ENCODE measurements at places on chromosomes 6 and 20.

DNA sequence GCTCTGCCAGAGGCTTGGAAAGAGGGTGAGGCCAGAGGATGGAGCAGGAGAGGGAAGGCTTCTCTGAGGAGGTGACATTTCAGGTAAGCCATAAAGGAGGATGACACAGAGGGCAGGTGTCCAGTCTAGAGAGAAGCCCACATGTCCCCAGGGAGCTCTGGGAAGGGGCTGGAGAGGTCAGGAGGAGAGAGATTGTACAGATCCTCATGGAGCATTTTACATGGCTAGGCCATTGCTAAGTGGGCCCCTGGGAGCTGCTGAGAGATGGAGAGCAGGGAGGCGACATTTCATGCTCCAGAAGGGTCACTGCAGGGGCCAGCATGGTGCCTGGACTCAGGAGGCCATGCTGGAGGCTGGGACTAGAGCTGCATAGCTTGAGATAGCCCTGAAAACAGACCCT, 124.5 kb downstream of the TOX2 start:
- no peak for DNase-seq

- peak; percentile 53 for DNase-seq
Measured at GRCh38 chr6:118679327-118679901, 28.0 kb upstream of the CEP85L start.

DNA sequence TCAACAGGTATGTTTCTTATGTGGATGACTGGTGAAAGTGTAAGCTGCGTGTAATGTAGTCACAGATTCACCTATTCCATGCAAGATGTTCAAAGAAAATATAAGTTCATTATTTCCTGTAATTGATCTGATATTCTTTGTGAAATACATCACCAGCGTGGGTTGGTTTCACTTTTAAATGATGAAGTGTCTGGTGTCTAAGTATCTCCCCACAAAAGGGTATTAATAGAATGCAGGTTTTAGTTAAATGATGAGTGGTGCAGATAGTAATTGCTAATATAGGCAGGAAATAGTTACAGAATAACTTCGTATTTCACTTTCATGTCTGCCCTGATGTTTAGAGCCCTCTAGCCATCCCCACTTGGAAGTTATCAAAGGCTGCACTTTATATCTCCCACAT, 22.2 kb downstream of the PGBD1 start:
- no peak for DNase-seq

DNA sequence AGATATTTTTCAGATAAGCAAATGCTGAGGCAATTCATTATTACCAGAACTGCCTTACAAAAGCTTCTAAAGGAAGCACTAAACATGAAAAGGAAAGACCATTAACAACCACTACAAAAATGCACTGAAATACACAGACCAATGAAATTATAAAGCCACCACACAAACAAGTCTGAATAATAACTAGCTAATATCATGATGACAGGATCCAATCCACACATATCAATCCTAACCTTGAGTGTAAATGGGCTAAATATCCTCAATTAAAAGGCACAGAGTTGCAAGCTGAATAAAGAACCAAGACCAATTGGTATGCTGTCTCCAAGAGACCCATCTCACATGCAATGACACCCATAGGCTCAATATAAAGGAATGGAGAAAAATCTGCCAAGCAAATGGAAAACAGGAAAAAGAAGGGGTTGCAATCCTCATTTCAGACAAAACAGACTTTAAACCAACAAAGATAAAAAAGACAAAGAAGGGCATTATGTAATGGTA, 58.0 kb upstream of the PHIP start:
- no peak for DNase-seq

DNA sequence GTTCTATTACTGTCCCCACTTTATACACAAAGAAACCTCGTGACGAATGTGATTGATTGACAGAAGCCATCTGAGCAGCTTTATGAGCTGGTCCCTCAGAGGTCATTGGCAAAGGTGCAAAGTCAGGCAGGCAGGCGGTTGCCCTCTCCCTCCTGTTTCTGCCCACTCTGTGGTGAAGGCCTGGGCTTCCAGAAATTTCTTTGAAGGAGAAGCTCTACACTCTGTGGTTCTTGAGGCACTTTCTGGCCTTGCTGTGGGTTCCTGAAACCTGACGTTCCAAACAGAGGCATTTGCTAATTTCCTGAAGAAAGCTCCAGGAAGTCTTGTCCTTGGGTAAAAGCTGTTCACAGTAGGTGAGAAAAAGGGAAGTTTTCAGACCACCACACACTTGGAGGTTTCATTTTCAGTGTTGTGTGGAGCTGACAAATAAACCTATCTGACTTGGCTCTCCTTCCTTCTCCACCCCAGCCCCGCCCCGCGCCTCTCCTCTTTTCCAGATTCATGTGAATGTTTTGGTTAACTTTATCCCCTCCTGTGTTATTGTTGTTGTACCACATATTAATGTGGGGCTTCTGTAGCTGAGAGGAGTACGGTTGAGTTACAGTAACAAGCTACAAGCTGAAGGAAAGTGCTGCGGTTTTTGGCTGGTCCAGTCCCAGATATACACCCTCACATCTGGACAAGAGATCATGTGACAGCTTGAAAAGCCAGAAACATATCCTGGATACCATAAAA, 274.1 kb downstream of the CLIC5 start:
- DNase-seq, result peak; percentile 75

- no peak for DNase-seq
Measured at GRCh38 chr6:96878143-96878542, 19.5 kb downstream of the NDUFAF4 start.

DNA sequence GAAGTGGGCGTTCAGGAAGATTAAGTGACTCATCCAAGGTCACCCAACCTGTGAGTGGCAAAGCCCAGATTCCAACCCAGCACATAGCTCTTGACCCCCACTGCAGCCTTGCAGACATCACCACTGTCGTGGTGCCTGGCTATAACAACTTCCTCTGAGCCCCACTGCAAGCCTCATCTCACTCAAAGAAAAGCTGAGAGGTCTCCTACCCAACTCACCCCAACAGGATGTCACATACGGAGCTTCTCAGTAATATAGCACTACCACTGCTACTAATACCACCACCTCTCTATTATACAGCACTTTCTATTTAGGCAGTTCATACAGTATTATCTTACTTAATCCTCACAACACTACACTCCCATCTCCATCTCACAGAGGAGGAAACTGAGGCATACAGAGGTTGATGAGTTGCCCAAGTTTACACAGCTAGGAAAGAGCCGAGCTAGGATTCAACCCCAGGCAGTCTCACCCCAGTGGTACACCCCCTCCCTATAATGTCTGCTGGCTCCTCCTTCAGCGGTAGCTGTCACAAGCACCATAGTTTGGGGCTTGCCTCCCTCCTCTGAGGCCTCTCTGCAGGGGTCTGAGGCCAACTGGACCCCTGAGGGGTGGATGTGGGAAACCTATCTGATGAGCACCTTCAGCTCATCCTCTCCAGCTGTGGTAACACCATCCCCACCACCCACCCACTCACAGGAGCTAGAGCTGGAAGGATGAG, 19.5 kb downstream of the TFEB start:
- DNase-seq, result no peak

- DNase-seq, result no peak
Measured at GRCh38 chr20:24124003-24124402, 135.4 kb upstream of the GGTLC1 start.

- DNase-seq, result peak; percentile 24
Measured at GRCh38 chr6:74410630-74411029, 714.6 kb downstream of the CD109 start.

DNA sequence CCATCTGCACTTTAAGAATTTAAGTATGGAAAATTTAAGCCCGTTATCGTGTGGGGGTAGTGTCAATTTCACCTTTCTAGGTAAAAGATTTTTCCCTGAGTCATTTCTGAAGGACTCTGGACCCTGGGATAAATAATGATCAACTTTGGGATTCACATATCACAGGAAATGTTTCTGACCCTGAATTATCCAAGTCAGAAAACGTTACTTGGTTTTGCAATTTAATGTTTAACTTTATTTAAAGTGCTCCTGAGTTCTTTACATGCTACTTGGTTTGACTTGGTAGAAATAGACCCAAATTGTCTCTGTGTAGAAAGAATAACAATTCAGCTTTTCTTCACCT, 1.5 kb upstream of the SLC17A3 start:
- no peak for DNase-seq

DNA sequence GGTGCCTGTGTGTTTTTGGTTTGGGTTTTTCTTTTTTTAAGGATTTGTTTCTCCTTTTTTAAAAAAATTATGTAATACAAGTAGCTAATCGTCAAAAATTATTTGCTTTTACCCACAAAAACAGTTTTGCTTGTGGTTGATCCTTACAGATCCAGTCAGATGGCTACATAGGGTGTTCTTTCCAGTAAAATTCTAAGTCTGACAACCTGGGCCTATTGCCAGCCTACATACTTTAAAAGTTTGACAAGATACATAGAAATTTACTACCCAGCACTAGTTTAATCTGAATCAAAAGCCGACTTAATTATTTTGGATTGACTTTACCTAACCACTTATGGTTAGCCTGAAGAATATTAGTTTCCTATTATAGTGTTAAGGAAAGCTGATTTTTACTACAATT, 2.1 kb upstream of the SOX4 start:
- DNase-seq, result peak; percentile 41

DNA sequence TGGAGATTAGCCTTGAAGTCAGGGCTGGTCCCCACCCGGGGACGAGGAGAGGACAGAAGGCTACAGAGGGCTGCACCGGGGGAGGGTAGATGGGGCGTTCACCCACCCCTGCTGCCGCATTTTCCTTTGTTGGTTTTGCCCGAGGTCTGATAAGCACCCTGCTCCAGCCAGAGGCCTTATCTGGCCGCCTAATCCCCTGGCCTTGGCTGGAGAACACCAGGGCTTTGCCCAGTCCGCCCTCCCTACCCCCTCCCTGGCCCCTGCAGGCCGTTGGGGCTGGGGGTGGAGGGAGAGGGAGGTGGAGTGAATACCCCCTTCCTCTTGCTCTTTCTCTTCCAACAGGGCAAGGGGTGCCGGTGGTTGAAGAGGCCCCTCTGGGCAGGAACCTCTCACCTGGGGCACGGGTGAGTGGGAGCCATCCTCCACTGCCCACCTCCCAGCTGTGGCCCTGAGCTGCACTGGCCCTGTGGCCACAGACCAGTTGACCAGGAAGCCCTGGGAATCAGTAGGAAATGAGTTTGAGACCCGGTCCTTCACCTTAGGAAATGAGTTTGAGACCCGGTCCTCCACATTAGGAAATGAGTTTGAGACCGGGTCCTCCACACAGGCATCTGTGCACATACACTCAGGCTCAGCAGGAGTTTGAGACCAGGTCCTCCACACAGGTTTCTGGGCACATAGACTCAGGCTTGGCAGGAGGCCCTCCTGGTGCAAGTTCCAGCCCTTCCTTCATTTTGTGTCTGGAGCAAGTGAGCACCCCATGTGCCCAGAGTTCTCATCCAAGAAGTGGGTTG, 12.0 kb upstream of the GATA5 start:
- DNase-seq, result no peak

GRCh38 chr6:142411145-142411544, 109.3 kb downstream of the ADGRG6 start:
- DNase-seq, result no peak

DNA sequence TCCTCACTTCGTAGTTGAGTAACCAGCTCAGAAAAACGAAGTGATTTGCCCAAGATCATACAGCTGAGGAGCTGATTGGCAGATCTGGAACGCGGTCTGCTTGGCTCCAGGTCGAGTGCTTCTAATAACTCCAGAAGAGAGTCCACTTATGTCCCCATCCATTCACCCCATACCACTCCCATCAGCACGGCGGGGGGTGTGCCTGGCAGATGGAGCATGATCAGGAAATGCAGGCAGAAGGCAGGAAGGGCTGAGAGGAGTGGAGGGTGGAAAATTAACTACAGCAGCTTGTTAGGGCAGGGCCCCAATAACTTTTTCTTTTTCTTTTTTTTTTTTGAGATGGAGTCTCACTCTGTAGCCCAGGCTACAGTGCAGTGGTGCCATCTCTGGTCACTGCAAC, 15.0 kb downstream of the FITM2 start:
- no peak for DNase-seq

DNA sequence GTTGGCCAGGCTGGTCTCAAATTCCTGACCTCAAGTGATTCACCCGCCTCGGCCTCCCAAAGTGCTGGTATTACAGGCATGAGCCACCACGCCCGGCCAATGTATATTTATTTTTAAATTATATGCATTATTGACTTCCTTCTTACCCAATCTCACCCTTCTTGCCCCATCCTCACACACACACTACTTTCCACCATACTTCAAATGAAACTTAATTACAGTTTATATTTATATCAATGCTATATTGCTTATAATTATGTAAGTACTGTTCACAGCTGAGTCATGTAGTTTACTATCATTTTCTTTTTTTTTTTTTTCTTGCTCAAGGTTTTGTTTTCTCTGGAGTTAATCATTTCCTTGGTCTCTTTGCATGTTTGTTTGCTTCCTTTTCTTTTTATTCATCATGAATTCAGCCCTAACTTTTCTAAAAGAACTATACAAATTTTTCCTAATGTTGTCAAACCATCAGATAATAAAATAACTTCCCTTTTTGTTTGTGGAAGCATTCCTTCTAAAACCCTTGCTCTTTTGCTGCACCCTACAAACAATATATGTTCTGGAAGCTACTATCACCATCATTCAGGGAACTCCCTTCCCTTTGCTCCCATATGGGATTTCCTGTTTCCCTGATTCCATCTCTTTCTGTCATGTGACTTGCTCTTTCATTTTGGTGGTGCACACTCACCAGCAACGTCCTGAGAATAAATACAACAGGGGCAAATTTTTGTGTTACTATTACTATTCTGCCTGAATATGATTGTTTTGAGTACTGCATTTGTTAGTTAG, 201.7 kb upstream of the SASH1 start:
- DNase-seq, result no peak

DNA sequence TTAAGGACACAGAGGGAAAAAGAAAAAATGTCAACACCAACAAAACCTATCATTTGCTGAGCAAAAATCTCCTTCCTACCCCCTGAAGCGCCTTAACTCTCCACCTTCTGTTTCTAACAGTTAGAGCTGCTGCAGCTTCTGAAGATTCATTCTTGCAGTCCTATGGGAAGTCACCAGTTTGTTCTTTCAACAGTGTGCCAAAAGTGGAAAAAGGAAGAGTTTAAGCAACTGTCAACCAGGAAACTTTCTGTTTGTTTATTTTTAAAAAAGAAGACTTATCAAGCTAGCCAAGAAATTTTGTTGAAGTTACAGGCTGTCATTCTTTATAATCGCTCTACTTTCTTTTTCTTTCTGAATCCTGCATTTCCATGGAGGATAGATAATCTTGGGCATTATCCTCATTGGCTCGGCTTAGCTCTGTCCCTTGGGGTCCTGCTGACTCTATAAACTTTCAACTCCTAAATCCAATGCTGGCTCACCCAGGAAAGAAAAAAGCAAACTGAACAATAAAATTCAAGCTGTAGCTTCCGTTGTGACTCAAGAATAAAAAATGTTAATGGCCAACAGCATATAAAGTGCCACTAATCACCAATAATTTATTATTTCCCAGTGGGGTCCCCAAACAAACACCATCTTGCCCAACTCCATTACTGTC, 172.8 kb upstream of the CITED2 start:
- peak; percentile 78 for DNase-seq

DNA sequence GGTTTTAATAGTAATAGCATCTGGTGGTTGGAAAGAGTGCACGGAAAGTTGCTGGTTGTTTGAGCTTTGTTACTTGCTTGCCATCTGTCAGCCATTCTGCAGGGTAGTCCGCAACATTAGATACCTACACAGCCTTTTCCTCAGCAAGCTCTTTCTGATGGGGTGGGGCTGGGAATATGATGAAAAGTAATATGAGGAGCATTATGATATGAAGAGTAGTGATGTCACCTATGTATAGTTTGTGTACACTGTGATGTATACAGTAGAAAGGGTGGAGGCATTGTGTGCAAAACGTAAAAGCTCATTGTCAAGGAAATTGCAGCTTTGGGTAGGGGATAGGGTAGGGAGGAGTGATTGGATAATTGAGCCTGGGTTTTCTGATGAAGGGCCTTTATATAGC, 16.1 kb downstream of the SCAF8 start:
- DNase-seq, result no peak

GRCh38 chr6:14035071-14035847, 82.3 kb upstream of the CD83 start:
- DNase-seq, result peak; percentile 85
